Ureter (tissue), 1 donor: ENCODE measurements at places on chromosomes 4 and X.

- DNase-seq = no peak
Observed at GRCh38 chr4:55143858-55144257, 18.5 kb upstream of the KDR start.

DNA sequence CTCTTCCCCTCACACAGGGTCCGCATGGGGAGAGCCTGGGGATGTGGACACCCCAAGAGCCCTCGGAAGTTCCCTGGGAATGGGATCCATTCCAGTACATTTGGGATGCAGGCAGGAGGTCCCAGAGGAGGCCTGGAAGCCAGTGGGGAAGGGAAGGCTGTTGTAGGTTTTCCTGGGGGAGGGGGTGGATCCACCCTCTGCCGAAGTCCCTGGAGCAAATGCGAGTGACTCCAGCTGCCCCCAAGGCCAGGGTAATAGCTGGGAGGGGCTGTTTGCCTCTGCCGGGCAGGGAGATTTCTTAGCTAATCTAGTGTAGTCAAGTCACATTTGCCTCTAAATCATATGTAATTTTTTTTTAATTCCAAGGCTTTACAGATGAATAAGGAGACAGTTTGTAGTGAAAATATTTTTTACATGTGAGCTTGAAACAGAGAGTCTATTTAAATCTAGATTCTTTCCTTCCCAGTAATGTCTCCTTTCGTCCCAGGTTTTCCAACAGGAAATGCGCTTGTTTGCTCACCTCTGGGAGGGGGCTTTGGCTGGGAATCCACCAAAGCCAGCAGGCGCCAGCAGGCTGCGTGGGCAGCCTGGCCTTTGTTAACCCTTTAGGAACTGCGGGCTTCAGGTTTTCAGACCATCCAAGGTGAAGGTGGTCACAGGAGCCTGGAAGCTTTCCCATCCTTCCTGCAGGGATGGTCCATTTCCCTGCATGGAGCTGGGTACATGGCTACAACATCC is 26.8 kb downstream of the SH3TC1 start:
- DNase-seq = no peak

DNA sequence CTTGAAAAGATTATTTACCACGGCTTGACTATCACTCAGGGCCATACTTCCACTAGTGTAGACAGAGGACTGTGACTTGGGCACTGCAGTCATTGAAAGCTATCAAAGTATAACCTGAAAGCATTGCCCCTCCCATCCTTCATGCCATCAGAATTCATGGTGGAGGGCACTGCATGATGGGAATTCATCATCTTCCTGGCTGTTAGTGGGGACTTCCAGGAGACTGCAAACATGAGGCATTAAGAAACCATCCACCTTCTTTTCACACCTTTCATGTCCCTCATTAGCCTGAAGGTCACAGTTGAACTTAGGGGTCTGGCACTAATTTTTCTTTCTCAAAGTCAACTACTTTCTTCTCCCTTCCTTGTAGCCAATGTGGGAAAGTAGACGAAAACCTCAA is 25.8 kb downstream of the VSIG4 start:
- no peak for DNase-seq

DNA sequence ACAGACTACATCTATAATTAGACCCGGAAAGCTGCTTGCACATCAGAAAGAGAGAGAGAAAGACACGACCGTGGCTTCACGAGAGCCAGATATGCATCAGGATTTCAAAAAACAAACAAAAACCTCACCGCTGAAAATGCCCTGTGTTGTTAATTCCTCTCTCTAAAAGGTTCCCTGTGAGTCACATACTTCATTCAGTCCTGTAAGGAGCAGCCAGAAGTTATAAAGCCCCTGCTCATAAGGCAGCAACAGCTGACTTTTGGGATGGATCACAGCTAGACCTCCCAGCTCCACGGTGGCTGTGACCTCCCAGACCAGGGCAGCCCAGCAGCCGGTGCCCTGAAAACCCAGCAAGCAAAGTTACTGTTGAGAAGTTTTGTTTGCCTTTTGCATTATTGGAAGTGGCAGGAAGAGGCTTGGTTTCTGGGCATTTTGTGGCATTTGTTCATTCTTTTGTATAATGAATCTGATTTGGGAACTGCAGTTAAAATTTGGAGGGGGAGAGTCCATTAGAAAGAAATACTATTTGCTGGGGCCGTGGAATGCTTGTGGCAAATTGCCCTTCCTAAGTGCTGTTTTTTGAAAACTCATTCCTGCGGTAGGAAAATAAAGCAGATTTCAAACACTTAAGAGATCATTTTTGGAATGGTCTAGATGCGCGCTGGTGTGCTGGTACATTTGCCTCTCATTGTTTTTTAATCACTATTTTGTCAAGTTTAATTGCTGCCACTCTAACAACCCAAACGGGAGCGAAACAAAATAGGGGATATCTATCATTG is 520.4 kb downstream of the BCOR start:
- DNase-seq = no peak

GRCh38 chr4:128570387-128570975 is 239.0 kb upstream of the JADE1 start:
- DNase-seq = no peak

GRCh38 chrX:103780336-103781061 is 3.9 kb downstream of the PLP1 start:
- DNase-seq = no peak

GRCh38 chr4:38866973-38867477 is 581 bp upstream of the FAM114A1 start:
- DNase-seq = no peak

- no peak for DNase-seq
Observed at GRCh38 chr4:5616331-5616950, 91.9 kb downstream of the EVC2 start.

DNA sequence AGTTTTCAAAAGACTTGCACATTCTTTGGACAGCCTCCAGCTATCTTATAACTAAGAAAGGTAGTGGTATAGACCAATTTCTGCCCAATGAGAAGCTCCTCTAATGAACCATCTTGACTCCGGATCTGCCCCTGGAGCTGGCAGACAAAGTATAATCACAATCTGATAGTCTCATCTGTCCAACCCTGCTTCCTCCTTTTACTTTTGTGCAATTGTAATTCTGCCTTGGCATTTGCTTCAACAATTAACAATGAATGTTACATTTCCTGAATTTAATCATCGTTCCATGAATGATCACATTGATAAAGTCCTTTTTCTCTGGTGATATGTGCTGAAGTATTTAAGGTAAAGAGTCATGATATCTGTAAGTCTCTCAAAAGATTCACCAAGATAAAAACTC is 27.8 kb downstream of the FRYL start:
- no peak for DNase-seq

- DNase-seq = no peak
Observed at GRCh38 chr4:2054217-2054616, 4.9 kb upstream of the NAT8L start.

- DNase-seq = no peak
Observed at GRCh38 chrX:40012039-40012867, 85.5 kb downstream of the BCOR start.
